ENCODE measurements at places on chromosomes 1 and 21. TPM values are rescaled to one million over a fixed set of nuclear protein-coding genes. Genes with fewer than 3 reads are reported as not detected.
A peak's percentile ranks its signal among the peaks of the same experiment; 100 is the strongest.

The SLAMF9 gene
- 8.7 TPM for total RNA-seq

The SPOCD1 gene
- total RNA-seq: 5.4 TPM

The BOLA1 gene
- 38.6 TPM for total RNA-seq

The TNFAIP8L2 gene
- not detected for total RNA-seq

The DNASE2B gene
- not detected for total RNA-seq

The FAM72D gene
- total RNA-seq: 10.7 TPM

The PTGER3 gene
- total RNA-seq: 0.11 TPM

The SGIP1 gene
- total RNA-seq: not detected

The CRABP2 gene
- 120 TPM for total RNA-seq

- DNase-seq: no peak
- no peak overlapping the region for H3K27ac ChIP-seq
- no peaks in the 10 kb centered on the region for H3K27me3 ChIP-seq
- H3K36me3 ChIP-seq: no peaks in the 10 kb centered on the region
These were observed 146.0 kb downstream of the PEX14 start for GRCh38 chr1:10620776-10621175.

DNA sequence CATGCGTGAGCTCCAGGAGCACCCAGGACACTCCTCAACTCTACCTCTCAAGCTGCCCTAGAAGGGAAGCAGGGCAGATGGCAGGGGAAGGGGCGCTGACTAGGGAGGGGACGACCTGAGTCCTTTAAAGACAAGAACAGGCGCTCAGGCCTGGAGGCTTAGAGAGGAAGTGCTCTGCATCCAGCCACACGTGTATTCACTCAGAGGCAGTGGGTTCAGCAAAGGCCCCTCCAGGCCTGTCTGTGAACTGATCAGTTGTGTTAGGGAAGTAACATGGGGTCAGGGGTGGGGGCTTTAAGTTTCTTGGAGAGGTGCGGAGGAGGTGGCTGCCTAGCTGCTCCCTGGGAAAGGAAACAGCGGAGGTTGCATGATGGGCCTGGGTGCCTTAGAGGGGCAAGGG is 37.1 kb upstream of the ARF1 start:
- H3K27me3 ChIP-seq: no peaks in the 10 kb centered on the region
- 0 out of 2 replicates have a peak overlapping the region, but pooled peaks have one; percentile 8 for H3K4me3 ChIP-seq
- H3K27ac ChIP-seq: peak overlapping the region; percentile 64
- peak; percentile 30 for DNase-seq

DNA sequence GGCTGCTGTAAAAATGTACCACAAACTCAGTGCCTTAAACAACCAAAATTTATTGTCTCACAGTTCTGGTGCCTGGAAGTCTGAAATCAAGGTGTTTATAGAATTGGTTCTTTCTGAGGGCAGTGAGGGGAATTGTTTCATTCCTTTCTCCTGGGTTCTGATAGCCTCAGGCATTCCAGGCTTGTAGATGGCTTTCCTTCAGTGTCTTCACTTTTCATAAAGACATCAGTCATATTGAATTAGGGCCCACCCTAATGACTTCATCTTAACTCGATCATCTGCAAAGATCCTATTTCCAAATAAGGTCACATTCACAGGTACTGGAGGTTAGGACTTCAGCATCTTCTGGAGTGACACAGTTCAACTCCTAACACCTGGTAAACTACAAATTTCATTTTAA is 15.0 kb downstream of the CDKN2C start:
- no peak overlapping the region for H3K27ac ChIP-seq
- no peak for DNase-seq
- peaks cover 10% of the 10 kb centered on the region for H3K4me1 ChIP-seq
- H3K27me3 ChIP-seq: no peaks in the 10 kb centered on the region
- H3K4me3 ChIP-seq: no peak overlapping the region

DNA sequence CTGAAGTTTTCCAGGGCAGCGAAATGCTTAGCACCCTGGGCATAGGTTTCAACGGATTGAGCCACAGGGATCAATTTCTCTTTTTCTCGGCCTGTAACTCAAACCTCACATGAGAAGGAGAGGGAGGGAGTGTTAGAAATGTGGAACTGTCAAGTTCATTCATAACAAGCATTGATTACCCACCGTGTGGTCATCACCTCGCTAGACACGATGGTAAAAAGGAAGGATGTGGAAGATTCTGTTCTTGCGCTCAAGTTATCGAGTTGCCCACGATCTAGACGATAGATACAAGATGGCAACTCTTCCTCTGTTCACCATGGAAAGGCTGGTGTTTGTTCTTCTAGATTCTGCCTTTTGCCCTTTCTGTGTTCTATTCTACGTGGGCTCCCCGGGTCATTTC is 4.0 kb upstream of the RCAN3 start:
- peaks cover 10% of the 10 kb centered on the region for H3K4me1 ChIP-seq
- H3K4me3 ChIP-seq: no peak overlapping the region
- no peaks in the 10 kb centered on the region for H3K36me3 ChIP-seq

GRCh38 chr1:197272791-197273190 is 4.7 kb downstream of the CRB1 start:
- DNase-seq: no peak
- H3K4me1 ChIP-seq: 0 out of 2 replicates have a peak, but pooled peaks cover 3% of the 10 kb centered on the region
- no peaks in the 10 kb centered on the region for H3K27me3 ChIP-seq
- H3K27ac ChIP-seq: no peak overlapping the region
- H3K4me3 ChIP-seq: no peak overlapping the region

DNA sequence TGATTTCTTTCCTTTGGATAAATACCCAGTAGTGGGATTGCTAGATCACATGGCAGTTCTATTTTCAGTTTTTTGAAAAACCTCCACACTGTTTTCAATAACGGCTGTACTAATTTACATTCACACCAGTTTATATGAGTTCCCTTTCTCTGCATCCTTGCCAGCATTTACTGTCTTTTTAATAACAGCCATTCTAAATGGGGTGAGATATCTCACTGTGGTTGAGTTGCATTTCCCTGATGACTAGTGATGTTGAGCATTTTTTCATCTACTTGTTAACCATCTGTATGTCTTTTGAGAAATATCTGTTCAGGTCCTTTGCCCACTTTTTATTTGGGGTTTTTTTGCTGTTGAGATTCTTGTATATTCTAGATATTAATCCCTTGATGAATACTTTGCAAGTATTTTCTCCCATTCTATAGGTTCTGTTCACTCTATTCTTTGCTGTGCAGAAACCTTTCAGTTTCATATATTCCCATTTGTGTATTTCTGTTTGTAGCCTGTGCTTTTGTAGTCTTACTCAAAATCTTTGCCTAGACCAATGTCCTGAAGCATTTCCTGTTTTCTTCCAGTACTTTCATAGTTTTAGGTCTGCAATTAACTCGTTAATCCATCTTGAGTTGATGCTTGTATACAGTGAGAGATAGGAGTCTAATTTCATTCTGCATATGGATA is 7.3 kb downstream of the HENMT1 start:
- no peak overlapping the region for H3K4me3 ChIP-seq
- H3K27me3 ChIP-seq: no peaks in the 10 kb centered on the region
- H3K36me3 ChIP-seq: no peaks in the 10 kb centered on the region

GRCh38 chr1:89121641-89122040 is 4.3 kb downstream of the GBP2 start:
- DNase-seq: no peak
- H3K4me1 ChIP-seq: peaks cover 14% of the 10 kb centered on the region
- no peak overlapping the region for H3K4me3 ChIP-seq
- no peak overlapping the region for H3K27ac ChIP-seq

DNA sequence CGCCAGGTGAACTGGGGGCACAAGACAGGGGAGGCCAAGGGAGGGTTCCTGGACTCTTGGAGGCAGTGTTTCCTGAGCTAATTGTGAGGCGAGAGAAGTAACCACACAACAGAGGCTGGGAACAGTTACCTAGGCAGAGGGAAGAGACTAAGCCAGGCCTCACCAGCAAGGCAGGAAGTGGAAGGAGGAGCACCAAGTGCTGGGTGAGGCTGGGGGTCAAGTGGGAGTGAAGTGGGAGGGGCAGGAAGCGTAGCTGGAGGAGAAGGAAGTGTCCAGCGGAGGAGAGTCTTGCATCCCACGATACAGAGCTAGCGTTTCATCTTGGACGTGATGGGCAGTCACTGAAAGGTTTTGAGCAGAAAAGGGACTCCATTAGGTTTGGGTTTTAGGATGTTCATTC is 48.3 kb upstream of the CAPZB start:
- no peaks in the 10 kb centered on the region for H3K27me3 ChIP-seq
- H3K36me3 ChIP-seq: no peaks in the 10 kb centered on the region
- H3K27ac ChIP-seq: no peak overlapping the region
- H3K4me3 ChIP-seq: no peak overlapping the region

GRCh38 chr1:95547005-95547404 is 313.0 kb downstream of the RWDD3 start:
- no peak overlapping the region for H3K4me3 ChIP-seq
- H3K36me3 ChIP-seq: no peaks in the 10 kb centered on the region
- H3K4me1 ChIP-seq: no peaks in the 10 kb centered on the region
- DNase-seq: no peak
- H3K27ac ChIP-seq: no peak overlapping the region
- H3K27me3 ChIP-seq: peaks cover 61% of the 10 kb centered on the region

GRCh38 chr1:156586892-156587477 is 4.6 kb upstream of the NAXE start:
- no peak overlapping the region for H3K27ac ChIP-seq
- H3K27me3 ChIP-seq: no peaks in the 10 kb centered on the region
- H3K4me3 ChIP-seq: no peak overlapping the region
- DNase-seq: no peak
- peaks cover 7% of the 10 kb centered on the region for H3K4me1 ChIP-seq

DNA sequence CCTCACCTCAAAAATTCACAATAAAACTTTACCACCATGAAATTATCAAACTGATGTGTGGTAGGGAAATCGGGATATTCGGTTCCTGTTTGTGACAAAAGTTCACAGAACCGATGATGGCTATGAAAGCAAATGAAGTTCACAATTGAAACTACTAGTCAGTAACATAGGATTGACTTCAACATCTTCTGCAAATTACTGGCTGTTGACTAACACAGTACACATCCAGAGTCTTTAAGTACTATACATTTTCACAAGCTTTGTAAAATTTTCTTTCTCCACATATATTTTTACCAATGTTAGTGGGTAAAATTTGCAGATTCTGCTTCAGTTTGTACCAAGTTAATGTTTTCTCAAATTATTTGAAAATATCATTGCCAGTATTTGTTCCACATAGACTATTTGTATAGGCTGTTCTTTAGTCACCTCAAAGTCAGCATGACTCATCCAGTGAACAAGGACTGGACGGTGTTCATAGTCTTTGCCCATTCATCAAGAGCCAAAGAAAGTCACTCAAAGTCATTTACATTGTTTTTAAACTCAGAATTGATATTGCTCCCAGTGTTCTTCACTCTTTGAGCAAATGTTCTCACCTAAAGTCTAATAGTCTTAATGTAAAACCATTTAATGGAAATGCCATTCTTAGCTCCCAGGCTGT is 213.4 kb downstream of the USP25 start:
- DNase-seq: peak; percentile 85
- H3K4me3 ChIP-seq: no peak overlapping the region
- H3K36me3 ChIP-seq: no peaks in the 10 kb centered on the region
- peaks cover 14% of the 10 kb centered on the region for H3K4me1 ChIP-seq

GRCh38 chr1:228364068-228364705 is 42.4 kb downstream of the TRIM11 start:
- H3K27me3 ChIP-seq: no peaks in the 10 kb centered on the region
- H3K4me3 ChIP-seq: no peak overlapping the region
- H3K36me3 ChIP-seq: no peaks in the 10 kb centered on the region
- H3K4me1 ChIP-seq: peaks cover 10% of the 10 kb centered on the region

- peaks cover 36% of the 10 kb centered on the region for H3K4me1 ChIP-seq
- DNase-seq: peak; percentile 57
- H3K36me3 ChIP-seq: no peaks in the 10 kb centered on the region
- peak overlapping the region; percentile 20 for H3K27ac ChIP-seq
These were observed 558 bp downstream of the PFKL start for GRCh38 chr21:44300262-44300959.

DNA sequence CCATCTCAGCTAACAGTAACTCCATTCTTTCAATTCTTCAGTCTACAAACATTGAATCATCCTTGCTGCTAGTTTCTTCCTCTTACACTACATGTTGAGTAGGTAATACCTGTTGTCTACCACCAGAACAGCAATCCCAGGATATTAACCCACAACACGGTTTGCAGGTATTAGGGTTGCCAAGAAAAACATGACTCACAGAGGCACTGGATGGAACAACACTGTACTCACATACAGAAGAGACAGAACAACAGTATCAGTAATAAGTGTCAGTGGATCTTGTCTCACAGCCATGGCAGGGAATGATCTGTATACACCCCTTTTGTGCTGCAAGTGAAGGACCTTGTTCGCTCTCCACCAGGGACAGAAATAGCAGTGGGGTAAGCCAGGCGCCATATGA is 212.1 kb downstream of the GPR52 start:
- DNase-seq: peak; percentile 86
- no peaks in the 10 kb centered on the region for H3K27me3 ChIP-seq
- H3K4me1 ChIP-seq: peaks cover 13% of the 10 kb centered on the region
- H3K36me3 ChIP-seq: no peaks in the 10 kb centered on the region
- H3K27ac ChIP-seq: peak overlapping the region; percentile 57

GRCh38 chr1:85340427-85340826 is 64.0 kb upstream of the BCL10 start:
- no peak overlapping the region for H3K27ac ChIP-seq
- DNase-seq: no peak
- H3K4me3 ChIP-seq: no peak overlapping the region

- no peaks in the 10 kb centered on the region for H3K27me3 ChIP-seq
- peaks cover 47% of the 10 kb centered on the region for H3K4me1 ChIP-seq
- no peaks in the 10 kb centered on the region for H3K36me3 ChIP-seq
- no peak overlapping the region for H3K27ac ChIP-seq
These were observed 138.0 kb downstream of the RERE start for GRCh38 chr1:8679395-8679800.

- H3K36me3 ChIP-seq: no peaks in the 10 kb centered on the region
- H3K4me3 ChIP-seq: no peak overlapping the region
- H3K4me1 ChIP-seq: peaks cover 25% of the 10 kb centered on the region
- no peak for DNase-seq
- H3K27ac ChIP-seq: no peak overlapping the region
- H3K27me3 ChIP-seq: no peaks in the 10 kb centered on the region
These were observed 1.8 kb upstream of the RPS6KC1 start for GRCh38 chr1:213049232-213049631.

GRCh38 chr21:38475519-38475918 is 22.8 kb downstream of the ERG start:
- H3K27ac ChIP-seq: no peak overlapping the region
- no peaks in the 10 kb centered on the region for H3K27me3 ChIP-seq
- no peaks in the 10 kb centered on the region for H3K4me1 ChIP-seq
- no peaks in the 10 kb centered on the region for H3K36me3 ChIP-seq
- DNase-seq: no peak

- peaks cover 15% of the 10 kb centered on the region for H3K4me1 ChIP-seq
- H3K36me3 ChIP-seq: no peaks in the 10 kb centered on the region
- no peak overlapping the region for H3K4me3 ChIP-seq
- DNase-seq: peak; percentile 34
- no peak overlapping the region for H3K27ac ChIP-seq
These were observed 1.4 kb upstream of the TNFRSF14 start for GRCh38 chr1:2554621-2555387.

- no peak overlapping the region for H3K27ac ChIP-seq
- no peaks in the 10 kb centered on the region for H3K4me1 ChIP-seq
- DNase-seq: no peak
- no peaks in the 10 kb centered on the region for H3K36me3 ChIP-seq
- no peak overlapping the region for H3K4me3 ChIP-seq
- H3K27me3 ChIP-seq: peaks cover 74% of the 10 kb centered on the region
These were observed 135.7 kb upstream of the PROX1 start for GRCh38 chr1:213852107-213852506.
